Activated CD8-positive, alpha-beta memory T cell treated with anti-CD3 and anti-CD28 coated beads for 24 hours (primary cell): ENCODE measurements at places on chromosomes 6 and 20.

DNA sequence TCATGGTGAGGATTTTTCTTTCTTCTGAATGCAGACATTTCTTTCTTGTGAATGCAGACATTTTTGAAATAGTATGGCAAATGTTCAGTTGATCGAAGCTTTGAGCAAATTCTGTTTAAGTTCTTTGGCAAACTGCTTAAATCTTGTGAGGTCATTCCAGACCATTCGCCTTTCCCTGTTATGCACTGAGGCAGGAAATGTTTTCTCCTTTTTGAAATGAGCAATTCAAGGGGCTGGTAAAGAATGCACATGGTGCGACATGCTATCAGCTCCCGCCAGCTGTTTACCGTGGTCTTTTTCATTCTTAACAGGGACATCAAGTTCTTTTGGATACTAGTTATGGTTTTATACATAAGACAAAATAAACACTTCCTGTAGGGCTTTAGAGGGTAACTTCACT is 112.0 kb upstream of the CCN2 start:
- DNase-seq: no peak

GRCh38 chr6:5455142-5455541 is 193.8 kb downstream of the FARS2 start:
- DNase-seq: no peak

DNA sequence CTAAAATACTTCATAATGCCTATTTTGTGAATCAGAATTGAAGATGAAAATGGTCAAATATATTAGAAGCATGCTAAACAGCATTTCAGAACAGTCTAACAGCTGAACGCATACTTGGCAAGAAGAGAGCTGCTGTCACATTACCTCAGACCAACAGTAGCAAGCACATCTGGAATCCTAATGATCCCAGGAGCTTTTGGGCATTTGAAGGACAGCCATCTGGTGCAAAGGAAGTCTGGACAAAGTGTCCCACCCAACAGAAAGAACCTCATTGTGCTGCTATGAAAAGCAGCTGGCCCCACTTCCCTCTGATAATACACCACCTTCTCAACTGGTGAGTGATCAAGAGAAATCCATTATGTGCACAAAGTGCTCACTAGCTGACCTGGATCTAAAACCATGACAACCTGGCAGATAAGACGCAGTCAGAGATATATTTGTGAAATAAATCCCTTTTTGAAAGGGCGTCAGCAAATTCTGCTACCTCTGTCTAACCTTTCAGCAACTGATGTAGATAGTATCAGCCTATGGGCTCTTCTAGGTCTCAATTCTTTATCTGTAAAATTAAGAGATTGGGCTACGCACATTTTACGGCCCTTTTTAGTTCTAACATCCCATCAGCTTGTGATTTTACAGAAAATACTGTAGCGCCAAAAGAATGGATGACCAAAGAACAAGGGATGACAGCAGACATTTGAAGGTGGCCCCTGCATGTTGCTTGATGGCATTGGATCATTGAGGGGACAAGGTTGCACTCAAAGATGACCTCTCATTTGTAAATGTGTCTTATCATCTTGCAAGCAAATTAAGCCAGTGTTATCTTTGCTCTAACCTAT is 78.7 kb downstream of the SGK1 start:
- DNase-seq: no peak

DNA sequence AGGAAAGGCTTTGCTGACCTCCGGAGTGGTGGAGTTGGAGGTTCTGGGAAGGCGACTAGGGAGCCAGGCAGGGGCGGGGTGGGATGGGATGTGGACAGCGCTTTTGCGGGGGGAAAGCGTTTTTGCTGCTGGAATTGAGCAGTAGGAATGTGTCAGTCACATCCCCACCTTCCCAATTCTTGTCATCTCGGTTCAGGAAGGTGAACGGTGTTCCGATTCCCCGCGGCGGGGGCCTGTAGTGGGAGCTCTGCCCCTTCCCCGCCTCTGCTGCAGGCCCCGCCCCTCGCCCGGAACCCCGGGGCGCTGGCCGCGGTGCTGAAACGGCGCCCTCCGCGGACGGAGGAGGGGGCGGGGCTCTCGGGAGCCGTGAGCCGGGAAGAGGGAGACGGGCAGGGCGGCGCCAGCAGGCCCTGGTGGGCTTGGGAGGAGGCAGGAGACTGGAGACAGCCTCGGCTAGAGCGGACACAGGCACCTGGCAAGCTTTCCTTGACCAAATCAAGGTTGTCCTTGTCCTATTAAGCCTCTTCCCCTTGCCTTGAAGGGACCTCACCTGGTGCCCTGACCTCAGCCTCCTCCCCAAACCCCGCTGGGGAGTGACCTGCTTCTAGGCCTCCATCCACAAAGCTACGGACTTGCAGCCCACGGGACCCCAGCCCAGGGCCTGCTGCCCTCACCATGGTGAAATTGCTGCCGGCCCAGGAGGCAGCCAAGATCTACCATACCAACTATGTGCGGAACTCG is at the start of gene LHFPL5:
Gene LHFPL5, plus strand, starts transcription at position 357 of the 741 bp plus-strand sequence. Its CDS starts 319 bp downstream, at position 676.
- DNase-seq: peak; percentile 73

DNA sequence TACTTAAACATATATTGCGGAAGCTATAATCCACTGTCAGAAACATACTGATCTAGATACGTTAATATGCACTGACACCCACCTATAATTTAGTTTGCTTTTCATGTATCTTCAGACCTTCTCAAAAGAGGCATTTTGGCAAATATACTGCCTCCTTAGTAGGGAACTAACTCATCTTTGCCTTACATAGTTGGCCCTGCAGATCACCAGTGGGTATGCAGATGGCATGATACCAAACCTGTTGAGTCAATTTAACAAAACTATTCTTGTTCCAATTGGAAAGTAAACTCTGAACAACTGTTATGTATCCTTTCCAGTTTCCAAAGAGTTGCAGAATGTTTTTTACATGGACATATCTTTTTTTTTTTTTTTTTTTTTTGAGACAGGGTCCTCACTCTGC is 35.6 kb upstream of the TBC1D20 start:
- no peak for DNase-seq

DNA sequence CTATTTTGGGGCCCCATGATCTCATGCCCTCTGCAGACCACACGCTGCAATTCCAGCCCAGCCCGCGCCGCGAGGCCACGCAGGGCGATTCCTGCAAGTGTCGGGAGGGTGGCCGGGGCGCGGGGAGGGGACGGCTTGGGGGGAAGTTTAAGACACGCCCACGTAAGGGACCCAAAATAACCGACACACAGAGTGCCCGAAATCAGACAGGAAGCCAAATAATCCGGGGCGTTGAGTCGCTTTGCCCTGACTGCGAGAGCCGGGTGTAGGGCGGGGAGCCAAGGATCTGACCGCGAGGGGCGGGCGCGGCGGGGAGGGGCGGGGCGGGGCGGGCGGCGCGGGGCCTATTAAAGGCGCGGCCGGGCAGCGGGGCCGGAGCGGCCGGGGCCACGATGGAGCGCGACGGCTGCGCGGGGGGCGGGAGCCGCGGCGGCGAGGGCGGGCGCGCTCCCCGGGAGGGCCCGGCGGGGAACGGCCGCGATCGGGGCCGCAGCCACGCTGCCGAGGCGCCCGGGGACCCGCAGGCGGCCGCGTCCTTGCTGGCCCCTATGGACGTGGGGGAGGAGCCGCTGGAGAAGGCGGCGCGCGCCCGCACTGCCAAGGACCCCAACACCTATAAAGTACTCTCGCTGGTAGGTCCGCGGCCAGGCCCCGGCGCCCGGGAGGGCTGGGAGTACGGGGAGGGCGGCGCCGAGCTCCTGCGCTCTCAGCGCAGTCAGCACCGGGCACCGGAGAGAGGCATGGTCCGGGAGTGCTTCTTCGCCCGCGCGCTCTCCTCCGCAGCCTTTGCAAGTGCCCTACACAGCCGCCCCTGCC is at the start of gene ENPP1:
Gene ENPP1, plus strand, starts transcription at position 377 of the 816 bp plus-strand sequence. Its CDS starts 16 bp downstream, at position 393.
- DNase-seq: peak; percentile 77

DNA sequence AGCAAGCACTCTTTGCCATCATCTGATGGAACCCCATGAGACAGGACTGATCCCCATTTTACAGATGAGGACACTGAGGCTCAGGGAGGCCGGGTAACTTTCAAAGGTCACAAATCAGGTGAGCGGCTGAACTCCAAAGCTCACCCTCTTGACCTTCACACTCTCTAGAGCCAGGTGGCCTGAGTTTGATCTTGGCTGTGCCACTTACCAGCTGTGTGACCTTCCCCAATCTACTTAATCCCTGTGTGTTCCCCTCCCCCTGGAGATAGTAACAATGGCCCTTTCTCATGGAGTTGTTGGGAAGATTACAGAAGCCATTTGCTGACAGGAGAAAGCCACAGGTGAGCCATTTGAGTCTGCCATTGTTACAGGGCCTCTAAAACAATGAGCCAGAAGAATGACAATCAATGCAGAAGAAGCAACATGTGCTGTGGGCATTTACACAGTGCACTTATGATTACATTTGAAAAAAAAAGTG is 34.5 kb downstream of the BMP7 start:
- DNase-seq: no peak

- DNase-seq: no peak
Measured at GRCh38 chr20:24109537-24109936, 121.0 kb upstream of the GGTLC1 start.

GRCh38 chr20:2518558-2518957 is 9.8 kb upstream of the ZNF343 start:
- no peak for DNase-seq

- no peak for DNase-seq
Measured at GRCh38 chr20:57071954-57072583, 194.4 kb downstream of the BMP7 start.

DNA sequence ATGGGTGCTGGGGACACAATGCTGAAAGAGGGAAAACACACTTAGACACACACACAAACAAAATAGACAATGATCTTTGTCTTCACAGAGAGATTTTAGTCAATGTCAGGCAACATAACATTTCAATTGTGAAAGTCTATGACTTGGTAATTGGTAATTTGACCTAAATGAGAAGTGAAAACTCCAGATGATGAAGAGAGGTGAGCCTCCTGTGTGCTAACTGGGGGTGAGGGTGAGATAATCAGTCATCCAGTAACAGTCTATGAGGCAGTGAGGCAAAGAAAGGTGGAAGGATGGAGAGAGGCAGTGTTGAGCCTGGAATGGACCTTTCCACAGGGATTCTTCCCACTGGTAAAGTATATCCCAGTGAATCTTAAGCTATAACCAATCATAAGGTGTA is 744.2 kb downstream of the MAFB start:
- DNase-seq: no peak

- peak; percentile 5 for DNase-seq
Measured at GRCh38 chr6:37302086-37302686, 44.2 kb upstream of the TMEM217 start.

DNA sequence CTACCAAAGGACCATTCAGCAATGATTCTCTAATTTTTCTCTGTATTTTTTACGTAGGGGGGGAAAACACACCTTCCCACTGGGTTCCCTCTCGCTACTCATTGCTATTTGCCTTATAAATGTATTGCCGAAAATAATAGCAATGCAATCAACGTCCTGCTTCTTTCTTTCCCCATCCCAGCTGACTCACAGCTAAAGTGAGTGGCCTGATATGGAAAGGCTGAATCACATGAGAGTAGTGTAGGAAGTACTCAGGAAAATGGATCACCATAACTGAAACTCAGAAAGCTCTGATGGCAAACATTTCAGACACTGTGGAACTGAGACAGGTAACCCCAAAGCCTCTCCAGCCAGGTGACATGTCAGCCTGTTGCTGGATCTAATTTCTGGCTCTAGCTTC is 49.3 kb upstream of the SRPK1 start:
- no peak for DNase-seq

DNA sequence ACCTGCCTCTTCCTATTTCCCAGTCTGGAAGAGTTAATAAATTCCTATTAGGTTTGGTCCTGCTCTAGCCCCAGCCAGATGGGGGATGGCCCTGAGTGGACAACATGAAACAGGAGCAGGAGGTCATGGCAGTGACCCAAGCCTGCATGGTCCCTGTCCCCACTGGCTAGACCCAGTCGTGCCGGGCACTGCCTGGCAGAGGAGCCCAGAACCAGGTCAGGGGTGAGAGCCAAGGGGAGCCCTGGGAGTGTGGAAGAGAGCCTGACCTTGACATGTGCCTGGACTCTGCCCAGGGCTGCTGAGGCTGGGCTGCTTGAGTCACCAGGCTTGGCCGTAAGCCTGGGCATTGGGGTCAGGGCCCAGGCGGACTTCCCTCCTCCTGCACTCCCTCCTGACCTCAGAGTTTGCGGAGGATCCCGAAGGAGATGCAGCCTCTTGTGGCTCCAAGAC is 3.6 kb downstream of the AVP start:
- no peak for DNase-seq

DNA sequence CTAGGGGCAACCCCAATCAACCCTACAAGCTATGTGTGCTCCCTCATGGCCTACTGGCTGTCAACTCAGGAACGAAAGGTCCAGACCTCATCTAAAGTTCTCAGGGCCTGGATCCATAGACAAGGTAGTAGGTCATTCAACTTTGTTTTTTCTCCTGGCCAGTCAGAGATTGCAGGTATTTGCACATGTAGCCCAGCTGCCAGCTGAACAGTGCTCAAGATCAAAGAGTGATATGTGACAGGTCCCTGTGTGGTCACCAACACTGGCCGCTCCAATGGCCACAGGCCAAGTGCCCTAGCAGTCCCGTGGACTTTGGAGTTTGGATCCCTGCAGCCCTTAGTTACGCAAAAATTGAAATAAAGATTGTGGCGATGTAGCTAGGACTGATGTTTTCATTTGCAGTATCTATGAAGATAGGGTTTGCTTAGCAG is 60.6 kb upstream of the ATXN1 start:
- DNase-seq: no peak
